Activated T-cell treated with anti-CD3 and anti-CD28 coated beads, Interleukin-2, amount 50 U/mL, for 4 hours (primary cell): ENCODE measurements at places on chromosomes 7 and 10. TPM values are rescaled to one million over a fixed set of nuclear protein-coding genes. Genes with fewer than 3 reads are reported as not detected.

- DNase-seq, result no peak
Measured at GRCh38 chr10:35063837-35064454, 26.2 kb downstream of the CUL2 start.

The HOXA6 gene
- total RNA-seq, result not detected

DNA sequence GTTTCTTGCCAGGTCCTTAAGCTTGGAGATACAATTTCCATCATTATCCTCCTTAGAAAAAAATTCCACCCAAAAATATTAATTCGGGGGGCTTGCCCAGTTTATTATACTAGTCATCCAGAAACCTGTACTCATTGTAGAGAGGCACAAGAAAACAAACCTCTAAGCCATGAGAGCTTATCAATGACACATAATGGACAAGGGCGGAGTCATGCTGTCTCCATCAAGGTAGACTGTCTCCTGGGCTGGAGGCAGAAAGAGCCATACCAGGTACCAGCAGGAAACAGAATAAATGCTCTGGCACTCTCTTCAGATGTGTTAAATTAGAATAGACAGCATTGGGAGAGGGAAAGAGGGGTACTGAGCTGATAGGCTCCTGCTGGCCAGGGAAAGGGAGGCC lies 69.8 kb upstream of the GSDME start:
- no peak for DNase-seq

The SNX13 gene
- 23.7 TPM for total RNA-seq

- DNase-seq, result no peak
Measured at GRCh38 chr10:17226891-17227303, 1.1 kb upstream of the VIM start.

GRCh38 chr10:113080925-113081229 lies 130.8 kb downstream of the TCF7L2 start:
- no peak for DNase-seq

DNA sequence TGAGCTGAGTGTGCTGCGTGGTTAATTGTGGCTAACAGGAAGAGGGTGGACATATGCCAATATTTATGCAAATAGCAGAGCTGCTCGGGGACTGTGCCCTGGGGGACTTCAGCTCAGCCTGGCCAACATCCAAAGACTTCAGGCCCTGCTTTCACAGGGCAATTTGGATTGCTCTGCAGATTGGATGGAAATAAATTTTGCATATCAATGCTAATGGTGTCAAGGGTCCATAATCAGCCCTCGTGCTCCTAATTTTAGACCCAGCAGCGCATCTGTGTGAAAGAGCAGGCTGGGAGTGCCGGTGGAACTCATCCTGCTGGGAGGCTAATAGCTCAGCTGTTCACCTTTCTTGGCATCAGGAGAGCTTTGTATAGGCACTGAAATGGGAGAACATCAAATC lies 270.1 kb downstream of the TCERG1L start:
- DNase-seq, result no peak

DNA sequence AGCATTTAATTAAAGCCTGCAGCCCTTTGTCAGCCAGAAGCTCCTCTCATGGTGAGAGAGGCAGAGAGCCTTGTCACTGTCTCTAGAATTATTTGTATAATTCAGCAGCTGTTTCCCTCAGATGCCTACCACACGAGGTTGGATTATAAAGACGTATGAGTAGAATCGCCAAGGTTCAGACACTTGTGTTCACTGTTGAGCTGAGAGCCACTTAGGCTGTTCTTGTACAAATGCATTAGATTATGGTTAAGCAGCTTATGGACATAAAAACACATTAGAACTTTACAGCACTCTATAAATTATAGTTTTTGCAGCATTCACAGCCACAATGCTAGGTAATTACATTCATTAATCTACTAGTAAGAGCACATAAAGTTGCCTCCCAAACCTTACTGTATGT lies 282.6 kb downstream of the AUTS2 start:
- no peak for DNase-seq

DNA sequence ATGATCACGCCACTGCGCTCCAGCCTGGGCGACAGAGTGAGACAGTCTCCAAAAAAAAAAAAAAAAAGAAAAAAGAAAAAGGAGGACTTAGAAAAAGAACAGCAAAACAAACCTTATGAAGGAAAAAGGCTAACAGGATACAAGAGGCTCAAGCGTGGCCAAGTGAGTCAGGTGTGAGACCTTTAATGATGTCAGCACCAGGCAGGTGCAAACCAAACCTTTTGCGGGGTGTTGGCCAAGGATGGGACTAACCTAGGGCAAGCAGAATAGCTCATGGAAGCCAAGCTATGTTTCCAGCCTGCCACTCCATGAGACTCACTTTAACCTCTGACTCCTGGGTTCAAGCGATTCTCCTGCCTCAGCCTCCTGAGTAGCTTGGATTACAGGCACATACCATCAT lies 11.3 kb upstream of the GNA12 start:
- no peak for DNase-seq

DNA sequence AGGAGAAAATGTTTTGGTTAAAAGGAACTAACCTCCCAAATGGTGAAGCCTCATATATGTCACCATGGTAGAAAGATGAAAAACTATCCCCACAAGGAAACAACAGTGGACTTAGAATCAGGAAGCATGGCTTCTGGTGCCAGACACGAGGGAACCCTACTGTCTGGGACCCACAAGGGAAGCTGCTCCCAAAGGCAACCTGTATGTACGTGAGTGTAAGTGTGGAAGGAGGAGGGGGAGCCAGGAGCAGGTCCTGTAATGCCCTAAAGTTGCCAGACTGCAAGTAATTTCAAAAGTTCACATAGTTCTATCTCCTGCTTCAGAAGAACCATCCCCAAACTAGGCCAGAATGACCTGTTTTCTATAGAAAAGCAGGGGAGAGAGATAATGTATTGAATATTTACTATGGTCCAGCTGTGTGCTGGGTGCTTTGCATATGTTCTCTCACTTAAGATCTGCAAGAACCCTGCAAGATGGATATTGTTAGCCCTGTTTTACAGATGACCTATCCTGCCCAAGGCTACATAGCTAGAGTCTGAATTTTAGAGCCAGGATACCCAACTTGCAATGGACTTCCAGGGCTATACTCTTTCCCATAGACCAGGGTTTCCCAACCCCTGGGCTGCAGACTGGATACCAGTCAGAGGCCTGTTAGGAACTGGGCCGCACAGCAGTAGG lies 19.2 kb downstream of the DUSP5 start:
- no peak for DNase-seq

- DNase-seq, result no peak
Measured at GRCh38 chr10:89183571-89183970, 23.5 kb downstream of the CH25H start.

The SKIDA1 gene
- not detected for total RNA-seq

GRCh38 chr10:71780156-71780555 lies 6.8 kb upstream of the VSIR start:
- DNase-seq, result no peak

DNA sequence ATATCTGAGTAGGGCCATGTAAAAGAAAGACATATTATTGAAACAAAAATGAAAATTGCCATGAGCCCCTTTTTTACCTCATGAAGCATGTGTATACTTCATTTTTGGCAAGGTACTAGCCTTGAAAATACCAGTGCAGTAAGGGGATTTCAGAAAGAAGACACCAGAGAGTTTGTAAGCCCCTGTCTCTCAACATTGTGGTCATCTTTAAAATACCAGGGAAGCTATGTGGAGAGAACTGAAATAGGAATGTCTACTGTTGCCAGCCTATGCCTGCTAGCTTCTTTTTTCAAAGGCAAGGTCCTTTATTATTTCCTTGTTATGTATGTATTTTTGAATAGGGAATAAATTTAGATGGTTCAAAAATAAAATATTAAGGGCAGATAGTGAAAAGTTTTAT lies 57.8 kb downstream of the CASD1 start:
- no peak for DNase-seq

DNA sequence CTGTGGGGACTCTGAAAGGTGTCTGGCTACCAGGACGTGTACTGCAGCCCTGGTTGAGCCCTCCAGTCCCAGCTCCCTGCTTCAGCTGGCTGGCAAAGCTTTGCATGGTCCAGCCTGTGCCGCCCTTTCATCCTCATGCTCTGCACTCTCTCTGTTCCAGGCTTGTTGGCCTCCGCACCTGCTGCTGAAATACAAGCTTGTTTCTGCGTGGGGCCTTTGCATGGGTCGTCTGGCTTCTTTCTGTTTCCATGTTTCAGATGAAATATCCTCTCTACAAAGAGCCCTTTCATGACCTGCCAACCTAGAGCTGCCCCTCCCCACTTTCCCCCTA lies 45.9 kb downstream of the TSPAN15 start:
- no peak for DNase-seq

DNA sequence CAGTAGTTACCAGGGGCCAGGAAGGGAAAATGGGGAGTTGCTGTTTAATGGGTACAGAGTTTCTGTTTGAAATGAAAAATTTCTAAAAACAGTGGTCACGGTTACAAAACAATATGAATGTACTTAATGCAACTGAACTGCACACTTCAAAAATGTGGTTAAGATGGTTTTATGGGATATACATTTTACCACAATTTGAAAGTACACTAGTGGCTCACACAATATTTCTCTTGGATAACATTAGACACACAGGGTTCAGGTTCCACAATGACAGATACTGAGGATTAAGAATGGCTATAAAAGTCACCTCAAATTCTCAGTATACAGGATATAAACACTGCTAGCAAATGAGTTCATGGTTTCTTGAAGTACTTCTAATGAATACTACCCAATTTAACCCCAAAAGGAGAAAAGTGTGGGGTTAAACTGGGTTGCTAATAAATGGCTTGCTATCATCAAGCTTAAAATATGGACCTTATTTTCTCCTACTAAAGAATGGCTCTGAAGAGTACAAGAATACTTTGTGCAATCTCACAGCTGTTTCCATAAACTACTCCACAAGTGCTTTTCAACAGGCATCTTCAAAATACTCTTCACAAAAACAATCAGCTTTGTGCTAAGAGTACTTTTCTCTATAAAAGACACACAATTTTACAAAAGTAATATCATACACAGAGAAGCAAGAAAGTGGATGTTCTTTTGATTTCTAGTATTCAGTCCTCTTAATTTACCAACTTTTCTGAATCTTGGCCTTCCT lies 92.9 kb downstream of the SRPK2 start:
- no peak for DNase-seq

The SFRP4 gene
- total RNA-seq, result not detected

GRCh38 chr7:33862946-33863814 lies 42.2 kb upstream of the BMPER start:
- DNase-seq, result no peak

The LRGUK gene
- 0.16 TPM for total RNA-seq

GRCh38 chr7:142890874-142891485 lies 5.4 kb upstream of the TRPV6 start:
- DNase-seq, result no peak

- no peak for DNase-seq
Measured at GRCh38 chr10:79905322-79906314, 43.3 kb downstream of the SFTPD start.

GRCh38 chr10:68876246-68877138 lies 24.6 kb upstream of the DDX50 start:
- DNase-seq, result no peak

The SFTPA2 gene
- total RNA-seq, result 2.9 TPM

- DNase-seq, result no peak
Measured at GRCh38 chr10:48940372-48940771, 732 bp upstream of the LRRC18 start.

The DPCD gene
- 8.5 TPM for total RNA-seq

DNA sequence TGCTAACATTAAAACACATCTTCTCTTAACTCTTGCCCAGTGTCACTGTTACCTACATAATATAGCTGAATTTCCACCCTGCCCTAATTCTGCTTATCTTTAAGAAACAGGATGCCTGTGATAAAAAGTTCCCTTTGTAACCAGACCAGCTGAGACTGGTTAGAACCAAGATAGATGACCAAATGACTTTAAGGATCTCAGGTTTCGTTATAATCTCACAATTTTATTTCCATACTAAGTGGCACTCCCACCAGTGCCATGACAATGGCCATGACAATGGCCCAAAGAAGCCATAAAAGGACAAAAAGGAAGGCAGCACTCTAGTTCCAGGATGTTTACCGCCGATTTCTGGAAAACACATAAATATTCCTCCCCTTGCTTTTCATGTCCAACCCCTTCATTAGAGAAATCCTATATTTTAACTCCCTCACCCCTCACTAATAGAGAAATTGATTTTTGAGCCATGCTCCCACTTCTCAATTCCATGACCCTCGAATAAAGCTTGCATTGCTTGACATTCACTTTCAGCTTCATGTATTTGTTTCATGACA lies 126.1 kb downstream of the ELAPOR2 start:
- no peak for DNase-seq
